ENCODE measurements at places on chromosomes 13 and 19.

DNA sequence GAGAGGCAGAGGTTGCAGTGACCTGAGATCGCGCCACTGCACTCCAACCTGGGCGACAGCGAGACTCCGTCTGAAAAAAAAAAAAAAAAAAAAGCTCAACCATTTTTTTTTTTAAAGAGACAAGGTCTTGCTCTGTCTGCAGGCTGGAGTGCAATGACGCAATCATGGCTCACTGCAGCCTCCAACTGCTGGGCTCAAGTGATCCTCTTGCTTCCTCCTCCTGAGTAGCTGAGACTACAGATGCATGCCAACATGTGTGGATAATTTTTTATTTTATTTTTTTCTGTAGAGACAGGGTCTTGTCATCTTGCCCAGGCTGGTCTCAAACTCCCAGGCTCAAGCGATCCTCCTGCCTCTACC is 10.3 kb downstream of the EHD2 start:
- no peak for ATAC-seq

DNA sequence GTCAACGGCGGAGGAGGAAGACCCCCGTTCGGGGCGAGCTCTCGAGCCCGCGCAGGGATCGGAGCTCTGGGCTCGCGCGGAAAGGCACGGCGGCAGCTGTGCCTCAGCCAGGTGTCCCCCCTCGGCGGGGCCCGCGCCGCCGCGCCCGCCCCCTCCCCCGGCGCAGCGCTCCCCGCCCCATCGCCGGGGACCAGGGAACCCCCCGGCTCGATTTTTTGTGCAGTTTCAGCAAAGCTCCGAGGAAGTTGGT is 110.0 kb downstream of the KCNRG start:
- peak; percentile 21 for ATAC-seq

DNA sequence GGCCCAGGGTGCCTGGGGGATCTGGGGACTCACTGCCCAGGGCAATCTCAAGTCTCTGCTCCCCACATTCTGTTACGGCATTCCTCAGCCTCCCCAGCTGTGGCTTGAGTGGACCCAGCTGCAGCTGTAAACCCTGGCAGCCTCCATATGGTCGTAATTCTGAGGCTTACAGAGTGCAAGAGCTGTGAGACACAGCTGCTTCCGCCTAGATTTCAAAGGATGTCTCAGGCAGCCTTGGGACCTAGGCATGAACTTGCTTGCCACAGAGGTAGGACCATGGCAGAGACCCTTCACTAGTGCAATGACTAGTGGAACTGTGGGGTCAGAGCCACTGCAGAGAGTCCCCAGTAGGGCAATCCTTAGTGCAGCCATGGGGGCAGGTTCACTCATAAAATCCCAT is 297.5 kb downstream of the ENOX1 start:
- peak; percentile 25 for ATAC-seq

GRCh38 chr13:51885651-51886050 is 23.9 kb downstream of the CCDC70 start:
- ATAC-seq: no peak

DNA sequence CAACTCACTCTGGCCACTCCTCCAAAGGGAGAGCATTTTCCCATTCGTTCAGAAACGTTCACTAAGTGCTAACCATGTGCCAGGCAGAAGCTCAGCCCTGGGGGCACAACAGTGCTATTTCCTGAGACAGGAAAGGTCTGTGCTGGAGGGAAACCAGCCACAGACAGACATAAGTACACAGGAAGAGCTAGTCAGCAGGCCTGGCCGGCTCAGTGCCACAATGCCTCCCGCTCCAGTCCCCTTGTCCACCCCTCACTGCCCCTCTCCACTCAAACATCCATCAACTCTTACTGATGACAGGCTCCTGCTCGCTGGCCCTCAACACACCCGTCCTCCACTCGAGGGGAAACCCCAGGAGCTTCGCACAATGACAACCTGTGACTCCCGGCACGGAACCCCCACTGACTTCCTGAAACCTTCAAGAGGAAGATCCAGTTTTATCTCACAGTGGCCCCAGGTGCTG is 11.3 kb upstream of the PLA2G4C start:
- peak; percentile 81 for ATAC-seq

GRCh38 chr19:11208561-11209471 is 11.5 kb upstream of the KANK2 start:
- ATAC-seq: no peak

DNA sequence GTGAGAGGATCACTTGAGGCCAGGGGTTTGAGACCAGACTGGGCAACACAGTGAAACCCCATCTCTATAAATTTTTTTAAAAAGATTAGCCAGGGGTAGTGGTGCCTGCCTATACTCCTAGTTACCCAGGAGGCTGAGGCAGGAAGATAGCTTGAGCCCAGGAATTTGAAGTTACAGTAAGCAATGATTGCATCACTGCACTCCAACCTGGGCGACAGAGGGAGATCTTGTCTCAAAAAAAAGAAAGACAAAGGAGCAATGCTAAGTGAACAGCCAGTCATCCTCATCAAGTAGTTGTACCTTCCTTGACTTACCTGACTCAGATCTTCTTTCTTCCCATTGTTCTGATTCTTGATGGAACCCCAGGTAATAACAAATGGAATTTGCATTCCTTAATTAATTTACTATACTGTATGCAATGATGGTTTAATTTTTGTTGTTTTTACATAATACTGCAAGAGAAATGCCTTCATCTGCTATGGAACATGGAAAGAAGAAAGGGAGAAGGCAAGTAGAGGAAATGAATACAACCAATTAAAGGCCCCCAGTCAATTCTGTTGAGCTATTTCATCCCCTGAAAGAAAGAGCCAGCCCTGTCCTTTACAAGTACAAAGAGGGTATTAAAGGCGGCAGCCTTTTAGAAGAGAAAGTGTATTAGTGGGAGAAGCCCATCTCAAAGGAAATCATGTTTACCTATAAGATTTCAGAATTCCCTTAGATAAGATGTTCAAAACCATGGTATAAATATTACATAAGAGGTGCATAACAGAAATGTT is 316.7 kb downstream of the DIAPH3 start:
- no peak for ATAC-seq

DNA sequence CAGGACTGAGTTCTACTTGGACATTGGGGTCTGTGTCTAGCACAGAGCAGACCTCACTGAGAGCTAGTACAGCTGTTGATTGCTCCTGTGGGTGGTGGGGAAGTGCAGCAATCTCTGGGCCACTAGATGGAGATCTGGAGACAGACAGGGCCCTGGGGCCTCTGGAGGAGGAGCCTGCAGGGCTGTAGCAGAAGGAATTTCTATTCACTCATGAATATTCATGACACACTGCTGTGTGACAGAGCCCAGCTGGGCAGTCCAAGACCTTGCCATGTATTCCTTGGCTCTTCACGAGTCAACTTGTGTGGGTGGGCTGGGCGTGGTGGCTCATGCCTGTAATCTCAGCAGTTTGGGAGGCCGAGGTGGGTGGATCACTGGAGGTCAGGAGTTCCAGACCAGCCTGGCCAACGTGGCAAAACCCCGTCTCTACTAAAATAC is 37.5 kb downstream of the SUGP2 start:
- ATAC-seq: peak; percentile 68

- no peak for ATAC-seq
Observed at GRCh38 chr19:35266520-35267352, 2.0 kb upstream of the USF2 start.

DNA sequence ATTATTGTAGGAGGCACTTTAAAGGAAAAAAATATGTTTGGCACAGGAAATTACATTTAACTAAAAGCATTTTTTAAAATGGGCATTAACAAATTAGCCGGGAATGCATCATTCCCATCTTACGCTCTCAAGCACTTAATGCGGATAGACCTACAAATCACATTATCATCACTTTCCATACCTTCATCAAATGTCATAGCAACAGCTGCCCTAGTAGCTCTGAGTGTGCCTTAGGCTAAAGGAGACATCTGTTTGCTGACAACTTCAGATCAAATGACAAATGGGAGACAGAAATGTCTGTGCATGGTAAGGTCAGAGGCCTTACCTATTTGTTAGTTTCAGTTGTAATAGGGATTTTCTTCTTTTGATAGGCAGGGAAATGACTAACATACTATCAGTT is 773.2 kb upstream of the SLC10A2 start:
- ATAC-seq: no peak

- no peak for ATAC-seq
Observed at GRCh38 chr13:44837250-44837649, 152.0 kb downstream of the NUFIP1 start.

GRCh38 chr13:104571161-104571892 is 1505.1 kb upstream of the SLC10A2 start:
- no peak for ATAC-seq

- ATAC-seq: no peak
Observed at GRCh38 chr19:30311911-30312310, 60.3 kb upstream of the ZNF536 start.

GRCh38 chr19:55131421-55131820 is 14.0 kb upstream of the PPP1R12C start:
- no peak for ATAC-seq

DNA sequence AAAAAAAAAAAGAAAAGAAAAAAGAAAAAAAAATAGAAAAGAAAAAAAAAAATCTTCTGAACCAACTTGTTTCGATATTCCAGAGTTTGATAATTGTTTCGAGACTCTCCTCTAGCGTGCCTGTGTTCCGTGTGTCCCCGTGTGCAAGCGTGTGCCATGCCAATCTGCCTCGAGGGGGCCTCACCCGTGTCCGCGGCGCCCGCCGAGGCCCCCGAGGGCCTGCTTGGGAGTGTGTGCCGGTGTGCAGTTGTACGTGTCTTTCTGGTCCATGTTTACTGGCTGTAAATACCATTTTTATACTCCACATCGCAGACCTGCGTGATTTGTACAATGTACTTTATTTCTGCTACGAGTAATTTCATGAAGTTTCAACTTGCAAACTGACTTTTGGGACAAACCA is 69.9 kb upstream of the NFIC start:
- ATAC-seq: no peak

DNA sequence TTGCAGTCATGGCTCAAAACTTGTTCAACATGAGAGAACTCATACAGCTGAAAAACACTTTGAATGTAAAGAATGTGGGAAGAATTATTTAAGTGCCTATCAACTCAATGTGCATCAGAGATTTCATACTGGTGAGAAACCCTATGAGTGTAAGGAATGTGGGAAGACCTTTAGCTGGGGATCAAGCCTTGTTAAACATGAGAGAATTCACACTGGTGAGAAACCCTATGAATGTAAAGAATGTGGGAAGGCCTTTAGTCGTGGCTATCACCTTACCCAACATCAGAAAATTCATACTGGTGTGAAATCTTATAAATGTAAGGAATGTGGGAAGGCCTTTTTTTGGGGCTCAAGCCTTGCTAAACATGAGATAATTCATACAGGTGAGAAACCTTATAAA is 20.1 kb downstream of the ZNF283 start:
- no peak for ATAC-seq

- no peak for ATAC-seq
Observed at GRCh38 chr13:44388427-44389059, 14.9 kb downstream of the SERP2 start.

DNA sequence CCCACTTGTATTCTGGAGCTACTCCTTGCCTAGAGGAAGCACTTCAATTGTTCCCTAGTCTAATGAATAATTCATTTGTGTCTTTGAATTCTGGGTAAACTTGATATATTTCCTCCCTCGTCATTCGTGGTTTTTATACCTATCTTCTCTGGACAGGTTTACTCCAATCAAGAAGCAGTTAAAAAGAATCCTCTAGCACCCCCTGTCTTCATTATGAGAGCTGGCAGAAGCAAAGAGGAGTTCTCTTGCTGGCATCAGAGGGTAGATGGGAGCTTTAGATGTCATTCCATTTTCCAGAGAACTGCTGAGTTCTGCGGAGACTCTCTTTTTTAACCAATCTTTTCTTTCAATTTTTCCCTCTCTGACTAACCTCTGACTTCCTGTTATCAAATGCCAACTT is 627.7 kb downstream of the FGF9 start:
- ATAC-seq: no peak

- ATAC-seq: no peak
Observed at GRCh38 chr13:75685239-75685697, 49.1 kb downstream of the LMO7 start.

DNA sequence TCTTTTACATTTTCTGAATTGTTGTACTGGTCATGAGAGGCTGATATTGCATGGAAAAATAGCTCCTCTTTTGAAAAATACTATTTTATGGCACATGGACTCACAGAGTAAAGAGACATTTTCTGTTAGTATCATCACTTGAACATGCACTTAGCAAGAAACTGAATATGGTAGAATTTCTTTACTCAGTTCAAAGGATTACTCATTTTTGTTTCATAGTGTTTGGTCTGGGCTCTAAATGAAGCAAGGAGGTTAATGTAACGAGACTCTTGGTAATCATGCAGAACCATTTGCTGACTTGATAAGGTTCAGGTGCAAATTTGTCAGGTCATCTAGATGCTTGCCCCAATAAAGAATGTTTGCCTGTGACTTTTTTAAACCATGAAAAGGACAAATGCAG is 63.2 kb downstream of the GPC6 start:
- ATAC-seq: no peak

- ATAC-seq: no peak
Observed at GRCh38 chr13:42686165-42686564, 95.2 kb upstream of the FAM216B start.

GRCh38 chr13:51243832-51244231 is 21.6 kb downstream of the FAM124A start:
- no peak for ATAC-seq

- ATAC-seq: no peak
Observed at GRCh38 chr19:2808129-2808941, 11.3 kb upstream of the ZNF554 start.

DNA sequence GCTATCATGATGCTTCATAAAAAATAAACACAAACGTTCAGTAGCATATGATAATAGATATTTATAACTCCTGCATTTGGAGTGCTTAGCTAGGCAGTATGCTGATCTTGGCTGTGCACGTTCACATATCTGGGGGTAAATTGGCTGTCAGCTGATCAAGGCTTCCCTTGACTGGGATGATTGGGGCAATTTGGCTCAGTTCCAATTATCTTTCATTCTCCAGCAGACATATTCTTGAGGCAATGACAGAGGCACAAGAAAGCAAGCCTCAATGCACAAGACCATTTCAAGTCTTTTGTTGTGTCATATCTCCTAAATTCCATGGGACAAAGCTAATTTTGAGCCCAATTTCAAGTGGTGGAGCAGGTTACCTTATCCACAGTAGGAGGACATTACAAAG is 142.0 kb downstream of the DLEU7 start:
- no peak for ATAC-seq

- no peak for ATAC-seq
Observed at GRCh38 chr19:32373585-32374295, 28.3 kb downstream of the ZNF507 start.

- no peak for ATAC-seq
Observed at GRCh38 chr19:58516964-58517833, 2.4 kb downstream of the ZBTB45 start.

DNA sequence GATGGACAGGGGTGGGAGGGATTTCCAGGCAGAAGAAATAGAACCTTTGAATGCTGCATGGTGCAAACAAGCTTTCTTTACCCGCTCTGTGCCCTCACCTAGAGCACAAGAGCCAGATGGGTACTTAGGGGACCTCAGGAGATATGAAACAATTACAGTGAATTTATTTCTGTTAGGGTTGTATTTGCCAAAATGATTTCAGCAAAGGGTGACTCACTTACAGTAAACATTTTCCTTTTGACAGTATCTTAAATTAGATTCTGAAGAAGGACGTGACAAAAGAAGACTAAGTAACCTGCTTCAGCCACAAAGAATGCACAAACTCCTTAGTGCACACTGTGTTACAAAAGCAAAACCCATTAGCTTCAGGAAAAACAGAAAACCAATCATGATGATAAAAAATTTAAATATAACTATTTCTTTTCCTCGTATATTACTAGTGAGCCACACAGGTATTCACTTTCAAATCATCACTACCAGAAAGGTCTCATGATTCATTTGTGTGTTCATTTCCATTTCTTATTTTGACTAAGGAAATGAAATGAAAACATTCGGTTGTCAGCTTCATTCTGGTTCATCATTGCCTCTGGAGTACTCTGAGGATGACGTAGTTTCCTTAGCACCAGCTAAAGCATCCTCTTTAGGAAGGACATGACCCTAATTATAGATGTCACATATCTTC is 158.8 kb downstream of the NHLRC3 start:
- no peak for ATAC-seq
